ENCODE measurements at places on chromosomes 2 and 18.

DNA sequence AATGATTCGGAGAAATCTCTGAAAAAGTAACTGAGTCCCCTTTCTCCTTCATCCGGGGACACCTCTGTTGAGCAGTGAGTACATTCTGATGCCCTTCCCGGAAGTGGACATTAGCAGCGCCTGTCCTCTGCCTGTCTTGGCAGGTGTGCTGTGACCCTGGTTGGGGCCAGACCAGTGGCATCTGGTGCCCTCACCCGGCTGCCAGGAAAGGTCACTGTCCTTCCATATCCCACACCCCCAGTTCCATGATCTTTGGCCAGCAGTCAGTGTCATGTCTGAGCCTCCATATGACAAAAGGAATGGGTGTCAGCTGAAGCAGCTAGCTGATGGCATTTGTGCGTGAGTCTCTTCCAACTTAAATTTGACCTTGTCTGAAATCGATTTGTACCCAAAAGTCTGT, 128.1 kb downstream of the NCK2 start:
- no peak for DNase-seq

GRCh38 chr2:220552790-220553535, 925.5 kb downstream of the SLC4A3 start:
- DNase-seq: no peak

GRCh38 chr18:75112186-75113096, 96.5 kb downstream of the PTGR3 start:
- DNase-seq: no peak

DNA sequence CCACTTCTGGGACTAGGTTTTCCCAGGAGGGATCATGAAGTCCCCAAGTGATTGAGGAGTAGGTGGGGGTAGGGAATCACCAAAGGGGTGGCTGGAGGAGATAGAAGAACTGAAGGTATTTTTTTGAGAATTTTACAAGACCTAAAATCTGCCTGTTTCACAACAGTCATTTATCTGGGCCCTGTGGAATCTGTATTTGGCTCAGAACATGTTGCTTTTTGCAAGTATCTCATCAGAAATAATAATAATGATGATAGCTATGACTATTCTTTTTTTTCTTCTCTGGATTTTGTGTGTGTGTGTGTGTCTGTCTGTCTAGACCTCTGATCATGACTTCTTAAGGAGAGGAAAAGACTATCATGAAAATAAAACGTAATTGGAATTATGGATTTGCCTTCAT, 13.9 kb downstream of the STON1 start:
- no peak for DNase-seq

DNA sequence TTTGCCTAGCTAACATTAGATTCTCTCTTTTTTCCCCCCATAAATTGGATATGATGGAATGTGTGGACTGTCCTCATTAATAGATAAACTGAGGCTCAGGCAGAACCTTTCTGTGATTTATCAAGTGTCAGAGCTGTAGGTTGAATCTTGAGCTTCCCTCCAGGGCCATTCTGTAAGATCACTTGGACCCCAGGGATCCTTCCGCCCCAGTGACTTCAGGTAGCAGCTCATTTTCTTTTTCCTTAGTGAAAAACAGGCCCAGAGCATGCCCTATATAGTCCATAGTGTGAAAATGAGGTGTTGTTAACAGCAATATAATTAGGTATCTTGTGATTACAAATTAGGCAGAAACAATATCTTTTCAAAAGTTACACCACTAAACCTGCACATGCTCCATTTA, 269.7 kb downstream of the ZNF385B start:
- DNase-seq: no peak

GRCh38 chr2:170587922-170588321, 127.2 kb upstream of the SP5 start:
- DNase-seq: no peak

DNA sequence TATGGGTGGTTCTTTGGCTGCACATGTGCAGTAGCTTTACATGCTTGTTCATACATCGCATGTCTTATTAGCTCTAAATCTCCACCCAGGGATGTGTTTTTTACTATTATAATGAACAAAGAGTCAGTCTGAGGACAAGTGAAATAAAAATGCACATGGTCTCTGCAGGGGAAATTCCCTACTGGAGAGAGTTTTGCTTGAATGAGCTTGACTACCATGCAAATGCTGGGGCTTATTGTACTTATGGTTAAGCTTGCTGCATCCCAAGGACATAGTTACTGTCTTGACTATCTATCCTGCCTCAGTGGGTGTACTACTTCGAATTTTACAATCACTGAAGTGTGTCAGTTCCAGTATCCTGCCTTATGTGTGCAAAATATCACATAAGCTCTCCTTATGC, 362.7 kb downstream of the TDRD15 start:
- no peak for DNase-seq

DNA sequence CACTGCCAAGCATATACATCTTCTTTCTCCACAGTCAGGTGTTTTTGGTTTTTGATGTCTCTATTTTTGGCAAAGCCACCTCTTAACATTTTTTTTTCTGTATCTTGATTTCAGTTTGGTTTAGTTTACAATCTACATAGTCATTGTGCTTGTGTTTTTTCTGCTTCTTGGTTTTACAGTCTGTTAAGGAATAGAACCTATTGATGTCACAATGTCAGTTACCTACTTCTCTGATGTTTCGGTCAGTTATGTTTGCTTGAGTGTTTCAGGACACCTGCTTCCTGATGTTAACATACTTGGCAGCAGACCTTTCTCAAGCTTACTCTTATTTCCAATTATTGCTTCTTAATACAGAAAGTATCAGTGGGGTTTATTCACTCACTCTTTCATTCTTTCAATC, 253.3 kb downstream of the SPAG16 start:
- DNase-seq: no peak

GRCh38 chr2:188892636-188893035, 81.5 kb upstream of the COL3A1 start:
- no peak for DNase-seq

GRCh38 chr2:168160897-168161296, 86.5 kb downstream of the STK39 start:
- DNase-seq: no peak

- DNase-seq: no peak
These were observed 2.8 kb downstream of the DNAJC5G start for GRCh38 chr2:27278010-27278409.

DNA sequence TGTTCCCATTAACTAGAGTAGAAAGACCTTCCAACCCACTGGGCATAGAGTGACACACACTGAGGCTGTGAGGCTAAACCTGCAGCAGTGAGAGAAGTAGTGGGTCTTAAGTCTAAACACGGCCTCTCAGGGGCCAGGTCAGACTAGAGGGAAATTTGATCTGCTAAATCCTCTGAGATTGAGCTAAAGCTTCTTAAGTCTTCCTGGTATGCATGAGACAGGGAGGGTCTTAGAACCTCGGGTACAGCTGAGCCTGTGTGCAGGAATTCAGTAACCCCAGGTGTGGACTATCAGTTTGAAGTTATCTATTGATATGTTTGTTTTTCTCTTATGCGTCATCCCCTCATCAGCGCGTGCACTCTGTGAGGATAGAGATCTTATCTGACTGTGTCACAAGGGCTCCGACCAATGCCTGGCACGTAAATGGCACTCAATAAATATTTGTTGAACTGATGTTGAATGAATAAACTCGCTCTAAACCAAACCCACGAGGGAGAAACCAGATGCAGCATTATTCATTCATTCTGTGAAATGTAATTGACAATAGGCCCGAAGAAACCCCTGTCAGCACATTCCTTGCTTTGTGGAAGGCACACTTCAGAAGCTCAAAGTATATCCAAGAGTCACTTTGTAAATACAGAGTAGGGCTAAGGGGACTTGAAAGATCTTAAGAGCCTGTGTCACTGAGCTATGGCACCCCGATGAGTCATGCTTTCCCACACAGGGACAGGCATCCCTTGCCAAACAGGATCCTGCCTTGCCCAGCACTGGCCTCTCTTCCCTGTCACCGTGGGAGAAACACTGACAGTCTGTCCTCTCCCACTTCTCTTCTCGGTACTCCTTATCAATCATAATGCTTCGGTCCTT, 21.7 kb upstream of the RAB10 start:
- no peak for DNase-seq

- DNase-seq: no peak
These were observed 30.2 kb upstream of the RIOK3 start for GRCh38 chr18:23422751-23423418.

- DNase-seq: no peak
These were observed 1348.0 kb upstream of the PIK3C3 start for GRCh38 chr18:40606996-40607395.

GRCh38 chr2:21395366-21395765, 271.6 kb downstream of the TDRD15 start:
- DNase-seq: no peak

DNA sequence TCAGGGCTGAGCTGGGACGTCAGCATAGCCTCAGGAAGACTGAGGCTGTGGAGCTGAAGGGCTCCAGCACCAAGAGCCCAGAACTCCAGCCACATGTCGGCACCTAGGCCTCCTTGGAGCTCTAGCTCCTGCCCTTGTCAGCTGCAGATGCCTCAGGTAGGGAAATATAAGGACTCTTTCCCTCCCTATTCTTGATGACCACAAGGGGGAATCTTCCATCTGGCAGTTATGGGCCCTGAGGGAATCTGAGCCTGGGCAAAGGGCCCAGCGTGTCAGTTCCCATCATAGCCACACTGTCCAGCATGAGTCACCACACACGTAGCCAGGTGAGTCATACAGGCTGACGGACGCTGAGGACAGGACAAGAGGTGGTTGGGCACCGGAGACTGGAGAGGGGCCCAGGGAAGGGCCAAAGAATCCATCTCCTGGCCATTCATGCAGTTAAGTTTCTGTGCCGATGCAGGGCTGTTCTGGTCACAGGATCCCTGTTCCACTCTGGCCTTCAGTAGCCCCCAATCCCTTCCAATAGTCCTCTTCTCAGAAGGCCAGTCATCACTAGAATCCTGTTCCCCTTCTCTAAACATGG, 1.8 kb downstream of the MPV17 start:
- no peak for DNase-seq

GRCh38 chr2:194104687-194105086, 1552.3 kb upstream of the SLC39A10 start:
- no peak for DNase-seq

DNA sequence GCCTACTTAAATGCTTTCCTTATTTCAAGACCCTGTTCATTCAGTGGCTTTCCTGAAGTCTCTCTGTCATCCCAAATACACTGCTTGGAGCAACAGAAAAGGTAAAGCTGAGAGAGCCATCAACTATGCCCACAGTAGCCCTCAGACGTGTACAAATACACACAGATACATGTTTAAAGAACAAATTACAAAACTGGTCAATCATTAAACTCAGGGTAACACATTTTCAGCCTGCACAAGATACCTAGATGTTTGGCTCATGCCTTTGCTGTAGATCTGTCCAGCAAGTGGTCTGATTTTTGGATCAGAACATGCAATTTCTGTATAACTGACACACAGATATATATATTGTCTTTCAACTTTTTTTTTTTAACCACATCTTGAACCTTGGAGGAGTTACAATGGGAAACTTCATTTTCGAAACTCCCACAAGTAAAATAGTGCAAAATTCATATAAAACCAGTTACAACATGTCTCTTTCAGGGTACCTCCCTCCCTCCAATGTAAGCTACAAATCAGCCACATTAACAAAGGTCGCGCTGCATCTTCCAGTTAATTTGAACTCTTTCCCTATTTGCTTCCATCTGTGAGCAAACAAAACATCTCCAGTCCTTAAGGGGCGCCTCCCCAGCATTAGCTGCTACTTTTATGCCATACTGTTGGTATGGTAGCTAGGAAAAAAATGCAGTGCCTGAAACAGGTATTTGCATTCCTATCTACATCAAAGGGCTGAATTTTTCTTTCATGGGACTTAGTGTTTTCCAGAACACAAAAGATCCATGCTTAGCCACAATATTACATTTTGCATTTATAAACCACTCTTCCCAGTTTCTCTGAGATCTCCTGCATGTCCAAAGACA, 311.9 kb downstream of the NRXN1 start:
- DNase-seq: no peak

- DNase-seq: no peak
These were observed 35.5 kb downstream of the NXPH2 start for GRCh38 chr2:138744713-138745112.

- no peak for DNase-seq
These were observed 40.5 kb downstream of the CYP20A1 start for GRCh38 chr2:203279288-203279687.

GRCh38 chr2:7904319-7904718, 777.5 kb upstream of the ID2 start:
- no peak for DNase-seq

DNA sequence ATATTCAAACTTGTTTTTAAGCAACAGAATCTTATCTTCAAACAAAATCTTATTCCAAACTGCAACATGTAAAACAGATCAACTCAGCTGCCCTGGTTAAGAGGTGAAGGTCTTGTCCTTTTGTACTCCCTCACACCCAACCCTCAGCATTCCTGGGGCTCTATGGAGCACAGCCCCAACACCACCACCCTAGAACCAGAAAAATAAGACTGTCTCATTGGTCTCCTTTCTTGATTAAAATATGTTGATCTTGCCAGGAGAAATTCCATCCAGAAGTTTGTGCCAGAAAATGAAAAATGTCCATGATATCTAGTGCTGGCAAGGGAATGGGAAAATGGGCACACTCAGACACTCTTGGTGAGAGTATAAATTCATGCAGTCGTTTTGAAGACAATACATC, 62.1 kb upstream of the TMEM17 start:
- no peak for DNase-seq

DNA sequence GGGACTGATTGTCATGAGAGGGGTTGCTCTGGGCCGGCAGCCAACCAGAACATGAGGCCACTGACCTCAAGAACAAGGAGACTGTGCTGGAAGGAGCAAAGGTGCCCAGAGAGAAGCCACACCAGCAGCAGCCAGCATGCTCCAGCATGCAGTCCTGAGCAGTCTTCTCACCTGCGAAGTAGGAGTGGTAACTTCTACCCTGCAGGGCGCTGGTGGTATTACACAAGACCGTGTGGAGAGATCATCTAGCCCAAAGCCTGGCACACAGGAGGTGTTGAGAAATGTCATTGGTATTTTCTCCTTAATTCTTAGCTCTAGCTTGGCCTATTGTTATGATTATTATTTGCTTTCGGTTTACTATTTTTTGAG, 132.7 kb downstream of the TSN start:
- no peak for DNase-seq

DNA sequence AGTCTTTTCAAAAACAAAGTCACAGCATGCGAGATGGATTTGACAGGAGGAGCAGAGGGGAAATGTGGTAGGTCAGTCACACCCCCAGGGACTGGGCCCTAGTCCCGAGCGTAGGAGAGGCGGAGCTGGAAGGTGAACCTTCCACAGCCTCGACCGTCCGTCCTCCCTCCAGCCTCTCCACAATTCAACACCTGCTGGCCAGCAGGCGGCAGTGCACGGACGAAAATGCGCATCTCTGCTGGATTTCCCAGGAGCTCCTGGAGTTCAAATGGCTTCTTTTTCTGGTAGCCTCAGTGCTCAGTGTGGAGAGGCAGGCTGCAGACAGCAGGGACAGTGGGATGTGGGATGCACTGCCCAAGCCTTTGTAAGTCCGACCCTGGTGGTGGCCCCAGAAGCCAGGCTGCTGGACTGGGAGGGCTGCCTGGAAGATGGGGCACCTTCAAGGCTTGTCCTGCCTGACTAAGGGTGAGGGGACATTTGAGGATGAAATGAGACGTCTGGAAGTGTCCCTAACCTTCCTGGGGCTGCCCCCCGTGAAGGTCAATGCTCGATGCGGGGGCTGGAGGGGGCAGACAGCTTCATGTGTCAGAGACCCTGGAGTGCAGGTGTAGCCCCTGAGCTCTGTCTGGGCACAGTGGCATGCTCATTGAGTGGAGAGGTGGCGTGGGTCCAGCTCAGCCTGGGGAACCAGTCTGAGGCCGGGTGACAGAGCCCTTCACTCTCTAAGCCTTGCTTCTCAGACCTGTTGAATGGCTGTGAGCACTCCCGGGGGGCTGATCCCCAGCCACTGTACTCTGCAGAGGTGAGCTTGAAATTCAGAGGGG, 189.5 kb downstream of the TFCP2L1 start:
- no peak for DNase-seq

Data from activated gamma-delta T cell treated with Interleukin-2 at 50 U/mL for 16 hours (primary cell).